ENCODE measurements at places on chromosomes 1 and 21.
A peak's percentile ranks its signal among the peaks of the same experiment; 100 is the strongest.

DNA sequence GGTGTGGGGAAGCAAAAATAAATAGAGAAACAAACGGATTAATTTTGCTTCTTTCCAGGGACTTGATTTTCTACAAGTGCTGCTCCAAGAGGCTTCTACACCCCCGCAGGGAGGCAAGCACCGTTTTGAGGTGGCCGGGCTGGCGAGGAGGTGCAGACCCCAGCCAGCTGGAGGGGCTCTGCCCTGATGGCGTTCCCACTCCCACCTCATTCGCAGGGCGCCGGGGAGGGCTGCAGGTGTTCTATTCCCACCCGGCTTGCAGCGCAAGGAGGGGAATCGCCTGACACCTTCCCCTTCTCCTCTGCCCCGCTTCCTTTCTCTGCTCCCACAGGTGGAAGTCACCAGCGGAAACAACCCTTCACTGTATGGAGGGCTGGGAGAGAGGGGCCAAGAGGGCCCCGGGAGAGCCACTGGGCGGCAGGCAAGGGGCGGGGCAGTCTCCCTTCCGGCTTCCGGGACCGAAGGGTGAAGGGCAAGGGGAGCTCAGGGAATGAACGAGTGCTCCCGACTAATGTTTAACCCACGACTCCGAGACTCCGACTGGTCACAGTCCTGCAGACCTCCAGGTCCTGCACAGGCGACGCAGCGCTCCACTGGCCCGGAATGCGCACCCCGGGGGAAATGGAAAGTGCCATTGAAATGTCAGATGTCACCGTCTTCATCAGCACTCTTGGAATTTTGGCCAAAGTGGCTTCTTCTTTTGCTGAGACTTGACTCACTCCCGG lies 29.1 kb downstream of the TEX35 start:
- no peak for DNase-seq

GRCh38 chr1:206482611-206483010 lies 12.3 kb downstream of the IKBKE start:
- DNase-seq, result no peak

DNA sequence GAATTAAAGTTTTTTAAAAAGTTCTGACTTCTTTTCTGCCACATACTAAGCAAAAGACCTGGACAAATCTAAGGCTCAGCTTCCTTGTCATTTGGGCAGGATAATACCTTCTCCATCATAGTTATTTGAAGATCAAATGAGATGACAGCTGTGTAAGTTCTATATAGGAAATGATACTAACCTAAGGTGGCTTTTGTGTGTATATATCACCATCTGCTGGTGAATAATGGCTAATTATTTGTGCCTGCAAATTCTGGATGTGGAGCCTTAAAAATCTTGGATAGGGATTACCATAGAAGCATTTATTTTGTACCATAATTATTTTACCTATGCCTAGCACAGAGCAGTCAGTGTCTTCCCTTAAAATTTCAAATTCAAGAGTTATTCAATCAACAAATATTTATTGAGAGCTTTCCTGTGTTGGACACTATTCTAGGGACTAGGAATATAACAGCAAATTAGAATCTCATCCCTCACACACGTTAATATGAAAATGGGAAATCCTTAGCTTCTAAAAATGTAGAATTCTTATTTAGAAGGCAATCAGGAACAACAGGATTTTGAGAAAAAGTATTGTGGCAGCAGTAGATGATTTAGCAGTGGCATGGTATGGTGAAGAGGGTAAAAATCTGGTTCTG lies 89.8 kb downstream of the TMEM200B start:
- peak; percentile 46 for DNase-seq

DNA sequence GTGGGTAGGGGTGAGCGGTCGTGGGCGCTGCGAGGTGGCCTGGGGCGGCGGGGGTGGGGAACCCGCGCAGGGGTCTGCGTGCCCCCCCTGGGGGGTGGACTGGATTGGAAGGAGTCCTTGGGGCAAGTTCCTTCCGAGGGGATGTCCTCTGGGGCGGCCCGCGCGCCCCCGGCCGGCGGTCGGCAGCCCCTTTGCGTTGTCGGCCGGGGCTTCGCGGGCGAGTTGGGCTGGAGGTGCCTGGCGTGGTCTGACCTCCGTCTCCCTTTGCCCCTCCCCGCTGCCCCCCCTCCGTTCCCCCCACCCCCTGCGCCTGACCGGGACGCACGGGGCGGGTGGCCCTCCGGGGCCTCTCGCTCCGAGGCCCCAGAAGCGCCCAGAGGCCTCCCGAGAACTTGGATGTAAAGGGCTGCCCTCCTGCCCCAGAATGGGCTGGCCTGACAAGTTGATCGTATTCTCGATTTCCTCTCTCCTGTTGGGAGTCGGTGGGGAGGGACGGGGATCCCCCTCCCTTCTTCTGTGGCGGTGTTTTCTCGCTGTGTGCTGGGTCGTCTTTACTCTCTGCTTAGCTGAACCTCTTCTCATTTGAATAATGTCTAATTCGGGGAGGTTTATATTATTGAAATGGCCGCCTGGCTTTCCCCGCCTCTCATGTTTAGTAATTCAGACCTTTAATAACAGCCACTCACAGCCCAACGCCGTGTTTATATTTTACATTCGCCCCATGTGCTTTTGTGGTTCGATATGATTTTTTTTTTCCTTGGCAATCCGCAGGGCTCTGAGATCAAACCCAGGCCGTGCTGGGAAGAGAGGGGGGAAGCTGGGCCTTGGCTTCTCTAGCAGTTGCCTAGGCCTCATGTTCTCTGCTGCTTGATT lies 1.3 kb downstream of the POU2F1 start:
- DNase-seq, result peak; percentile 74

Measured in fibroblast of skin of right quadriceps (primary cell).